Neural crest cell (in vitro differentiated cells): ENCODE measurements at places on chromosomes 7 and 10.

DNA sequence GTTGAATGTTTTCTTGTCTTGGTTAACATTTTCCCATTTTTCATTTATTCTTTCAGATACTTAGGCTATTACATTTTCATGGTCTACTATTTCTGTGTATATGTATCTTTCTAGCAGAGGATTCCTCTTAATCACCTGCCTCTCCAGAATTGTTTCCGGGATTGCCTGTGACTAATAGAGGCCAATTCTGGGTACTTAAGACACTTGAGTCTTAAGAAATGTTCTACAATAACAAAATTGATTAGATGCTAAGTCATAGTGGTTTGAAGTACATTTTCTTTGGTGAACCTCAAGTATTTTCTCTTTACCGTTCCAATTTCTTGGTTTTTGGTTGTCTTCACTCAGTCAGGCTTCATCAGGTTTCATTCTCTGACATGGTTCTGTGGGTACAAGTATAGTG is 26.4 kb downstream of the BBS9 start:
- DNase-seq, result no peak

GRCh38 chr10:89076120-89076519 is 85.5 kb downstream of the FAS start:
- DNase-seq, result no peak

- DNase-seq, result no peak
Observed at GRCh38 chr10:14815681-14816080, 22.2 kb downstream of the CDNF start.

GRCh38 chr10:21161090-21161625 is 264.0 kb upstream of the NEBL start:
- DNase-seq, result no peak

- no peak for DNase-seq
Observed at GRCh38 chr10:57395923-57396322, 871.8 kb downstream of the IPMK start.
